ENCODE measurements at places on chromosomes 5 and 9.
A peak's percentile ranks its signal among the peaks of the same experiment; 100 is the strongest.

DNA sequence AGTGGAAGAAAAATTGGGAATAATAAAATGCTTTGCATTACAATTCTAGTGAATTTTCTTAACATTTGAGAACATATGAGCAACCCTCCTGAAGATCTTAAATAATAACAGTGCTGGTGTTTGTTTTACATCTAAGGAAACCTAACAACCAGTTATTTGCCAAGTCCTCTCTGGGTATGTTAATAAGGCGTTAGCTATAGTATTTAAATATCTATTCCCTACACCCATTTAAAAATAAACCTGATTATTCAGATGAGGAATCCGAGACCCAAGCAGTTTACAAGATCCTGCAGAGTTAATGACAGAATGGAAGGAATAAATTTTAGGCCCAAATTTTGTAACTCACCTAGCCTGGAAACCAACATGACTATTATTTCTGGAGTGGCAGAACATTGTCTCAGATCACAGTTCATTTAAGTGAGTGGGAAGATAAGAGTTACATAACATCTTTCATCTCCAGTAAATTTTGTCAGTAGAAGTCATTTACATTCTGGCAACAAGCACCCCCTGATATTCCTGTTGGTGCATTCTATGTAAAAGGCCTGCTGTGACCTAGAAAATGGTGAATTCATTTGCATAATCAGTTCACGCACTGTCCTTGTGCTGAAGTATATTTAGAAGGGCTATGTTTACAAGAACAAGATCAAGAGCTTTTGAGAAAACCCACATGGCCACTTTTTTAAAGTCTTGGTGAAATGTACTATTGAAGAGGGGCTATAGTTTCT is 148.2 kb downstream of the COX7C start:
- no peak for DNase-seq

GRCh38 chr5:147490989-147491388 is 18.9 kb downstream of the DPYSL3 start:
- no peak for DNase-seq

DNA sequence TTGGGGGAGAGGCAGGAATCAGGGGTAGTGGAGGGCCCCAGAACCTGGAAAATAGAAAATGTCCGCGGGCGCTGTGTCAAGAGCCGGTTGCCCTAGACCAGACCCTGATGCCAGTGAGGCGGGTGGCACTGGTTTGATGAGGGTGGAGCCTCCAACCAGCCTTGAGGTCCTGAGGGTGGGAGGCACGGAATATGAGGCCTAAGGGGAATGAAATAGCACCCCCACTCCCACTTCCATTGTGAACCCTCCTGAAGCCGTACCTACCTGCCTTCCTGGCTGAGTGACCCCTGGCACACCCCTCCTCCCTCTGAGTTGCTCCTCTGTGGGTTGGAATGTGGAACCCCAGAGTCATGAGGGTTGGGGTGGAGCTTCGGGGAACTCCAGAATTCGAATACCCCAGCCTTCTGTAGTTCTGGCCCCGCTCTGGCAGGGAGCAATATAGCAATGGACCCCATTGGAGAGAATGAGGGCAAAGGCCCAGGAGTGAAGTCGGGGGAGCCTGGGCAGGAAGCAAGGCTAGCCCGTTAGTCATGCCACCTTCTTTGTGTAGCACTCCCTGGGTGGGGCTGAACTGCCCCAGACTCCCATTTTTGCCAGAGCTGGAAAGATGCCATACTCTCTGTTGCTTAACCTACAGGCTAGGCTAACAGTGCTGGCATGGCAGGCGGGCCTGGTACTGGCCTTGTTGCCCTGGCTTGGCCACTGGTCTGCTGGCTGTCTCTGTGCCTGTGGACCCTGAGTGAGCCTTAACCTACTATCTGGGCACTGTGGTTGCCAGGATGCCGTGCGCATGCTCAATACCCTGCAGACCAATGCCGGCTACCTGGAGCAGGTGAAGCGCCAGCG is 1.0 kb downstream of the FPGS start:
- no peak for DNase-seq

DNA sequence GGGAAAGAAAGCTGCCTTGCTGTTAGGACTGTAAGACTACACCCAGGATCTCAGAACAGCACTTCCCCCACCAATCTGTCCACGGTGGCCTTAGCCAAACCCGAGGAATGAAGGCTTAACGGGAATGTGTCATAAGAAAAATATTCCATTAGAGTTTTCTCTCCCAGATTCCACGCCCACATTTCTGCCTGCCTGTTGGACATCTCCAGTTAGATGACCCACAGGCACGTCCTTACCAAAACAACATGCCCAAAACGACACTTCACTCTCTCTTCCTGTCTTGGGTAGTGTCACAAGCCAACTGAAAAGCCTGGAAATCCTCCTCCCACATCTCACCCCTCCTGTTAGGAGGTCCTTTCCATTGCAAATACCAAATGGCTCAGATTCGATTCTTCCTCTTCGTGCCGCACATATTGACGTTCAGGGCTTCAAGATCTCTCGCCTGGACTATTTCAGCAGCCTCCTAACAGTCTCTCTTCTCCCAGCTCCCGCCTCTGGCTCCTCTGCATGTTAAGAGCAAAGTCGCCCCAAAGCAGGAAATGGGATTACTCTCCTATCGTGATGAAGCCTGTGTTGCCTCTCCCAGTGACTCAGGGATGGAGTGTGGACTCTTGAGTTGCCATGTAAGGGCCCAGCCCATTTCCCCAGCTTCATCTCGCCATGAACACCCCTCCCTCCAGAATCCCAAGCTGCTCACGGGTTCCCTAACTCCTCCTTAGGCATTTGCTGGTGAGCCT is 159.3 kb downstream of the NR3C1 start:
- DNase-seq, result peak; percentile 95

GRCh38 chr9:107488375-107489143 is 1.0 kb downstream of the KLF4 start:
- DNase-seq, result peak; percentile 55

- DNase-seq, result no peak
These were observed 66.6 kb downstream of the ABCA1 start for GRCh38 chr9:104861397-104861796.

- DNase-seq, result no peak
These were observed at the start of gene PRRX2 for GRCh38 chr9:129665389-129665775. Gene PRRX2, plus strand, starts transcription at chr9:129665647. Its CDS starts 221 bp downstream, at chr9:129665868.

DNA sequence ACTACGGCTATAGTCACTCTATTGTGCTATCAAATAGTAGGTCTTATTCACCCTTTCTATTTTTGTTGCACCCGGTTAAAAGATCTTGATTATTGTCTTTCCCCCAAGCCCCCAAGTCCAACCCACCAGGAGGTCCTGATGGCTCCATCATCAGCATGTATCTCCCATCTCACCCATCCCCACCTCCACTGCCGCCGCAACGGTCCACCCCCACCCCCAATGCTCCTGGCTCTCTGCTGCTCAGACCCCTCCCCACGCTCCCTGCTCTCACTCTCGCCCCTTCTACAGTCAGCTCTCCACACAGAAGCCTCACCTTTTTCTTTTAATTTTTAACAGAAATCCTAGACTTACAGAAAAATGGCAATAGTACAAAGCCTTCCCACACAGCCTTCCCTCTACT is 51.5 kb upstream of the SH3PXD2B start:
- no peak for DNase-seq

DNA sequence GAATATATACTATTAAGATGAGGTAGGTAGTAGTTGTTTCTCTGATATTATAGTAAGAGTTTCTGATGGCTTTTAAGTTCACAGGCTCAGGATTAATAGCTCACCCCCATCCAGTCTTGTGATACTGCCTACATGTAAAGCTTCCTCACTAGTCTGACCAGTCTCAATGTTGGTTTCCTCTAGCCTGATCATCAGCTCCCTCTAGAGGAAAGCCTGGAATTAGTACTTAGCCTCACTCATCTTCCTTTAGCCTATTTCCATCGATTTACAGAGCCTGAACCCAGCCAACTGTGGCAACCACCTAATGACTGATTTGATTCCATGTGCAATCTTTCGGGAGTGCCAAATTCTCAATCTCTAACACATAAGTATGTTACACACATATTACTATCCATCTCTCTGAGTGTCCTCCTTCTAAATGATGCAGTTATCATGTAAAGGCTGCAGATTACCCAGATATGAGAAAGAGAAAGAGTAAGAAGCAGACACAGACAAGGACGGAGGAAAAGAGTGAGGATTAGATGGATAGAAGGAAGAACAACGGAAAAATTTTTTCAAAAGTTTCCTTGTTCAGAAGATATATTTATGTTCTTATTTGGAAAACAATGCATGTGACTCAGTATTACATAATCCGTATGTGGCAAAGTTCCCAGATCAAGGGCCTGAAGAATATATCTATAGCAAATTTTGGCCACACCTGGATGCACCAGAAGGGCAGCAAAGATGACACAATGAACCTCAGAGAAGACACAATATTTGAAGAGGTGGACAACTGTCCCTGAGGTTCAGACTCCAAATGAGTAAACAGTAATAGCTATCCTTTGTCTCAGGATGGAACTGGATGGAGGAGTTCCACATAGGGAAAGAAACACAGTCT is 333.7 kb downstream of the ELAVL2 start:
- DNase-seq, result peak; percentile 42

DNA sequence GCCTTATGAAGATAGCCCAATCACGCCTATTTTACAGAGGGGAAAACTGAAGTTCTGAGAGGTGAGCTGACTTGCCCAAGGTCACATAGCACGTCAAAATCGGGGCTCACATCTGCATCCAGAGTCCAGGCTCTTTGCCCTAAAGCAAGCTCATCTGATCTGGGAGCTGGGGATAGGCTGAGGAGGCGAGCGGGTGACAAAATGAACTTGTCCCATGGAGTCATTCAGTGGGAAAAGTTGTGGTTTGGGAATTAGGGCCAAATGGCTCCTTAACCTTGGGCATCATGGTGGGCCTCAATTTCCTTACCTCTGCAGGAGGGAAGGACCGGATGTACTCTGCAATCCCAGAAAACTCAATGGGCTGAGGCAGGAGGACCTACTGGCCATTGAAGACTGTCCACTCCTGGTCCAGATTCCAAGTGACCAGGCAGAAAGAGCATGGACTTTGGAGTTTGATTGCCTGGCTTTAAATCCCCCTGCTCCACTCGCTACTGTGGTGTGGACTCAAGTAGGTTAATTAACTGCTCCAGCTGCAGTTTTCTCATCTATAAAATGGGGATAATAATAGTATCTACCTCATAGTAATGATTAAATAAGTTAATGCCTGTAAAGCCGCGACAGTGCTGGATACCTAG is 160.4 kb downstream of the RGS3 start:
- DNase-seq, result no peak

GRCh38 chr9:1073497-1073896 is 23.3 kb downstream of the DMRT2 start:
- no peak for DNase-seq

GRCh38 chr9:126989847-126990842 is 75.6 kb downstream of the RALGPS1 start:
- DNase-seq, result peak; percentile 74

DNA sequence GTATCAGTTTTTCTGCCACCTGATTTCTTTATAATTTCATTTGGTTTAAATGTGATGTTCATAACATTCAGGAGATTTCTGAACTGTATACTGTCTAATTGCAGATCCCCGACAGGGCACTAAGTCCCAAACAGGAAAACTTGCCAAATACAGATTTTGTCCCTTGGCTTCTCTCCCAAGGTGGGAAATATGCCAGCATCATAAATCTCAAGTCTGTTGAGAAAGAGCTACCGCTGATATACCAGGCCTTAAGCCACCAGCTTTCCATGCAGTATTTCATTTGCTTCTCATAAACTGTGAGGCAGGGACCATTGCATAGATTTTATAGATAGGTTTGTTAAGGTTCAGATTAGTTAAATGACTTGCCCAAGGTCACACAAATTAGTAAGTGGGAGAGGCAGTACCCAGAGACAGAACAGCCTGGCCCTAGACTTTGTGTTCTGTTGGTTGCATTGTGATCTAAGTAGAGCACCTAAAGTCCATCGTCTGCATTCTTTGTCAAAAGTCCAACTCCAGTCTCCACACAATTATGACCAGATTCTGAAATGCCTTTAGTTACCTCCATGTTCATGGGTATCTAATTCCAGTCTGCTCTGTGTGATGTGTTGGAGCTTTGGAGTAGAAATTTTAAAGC is 16.2 kb downstream of the GPR21 start:
- DNase-seq, result peak; percentile 49

DNA sequence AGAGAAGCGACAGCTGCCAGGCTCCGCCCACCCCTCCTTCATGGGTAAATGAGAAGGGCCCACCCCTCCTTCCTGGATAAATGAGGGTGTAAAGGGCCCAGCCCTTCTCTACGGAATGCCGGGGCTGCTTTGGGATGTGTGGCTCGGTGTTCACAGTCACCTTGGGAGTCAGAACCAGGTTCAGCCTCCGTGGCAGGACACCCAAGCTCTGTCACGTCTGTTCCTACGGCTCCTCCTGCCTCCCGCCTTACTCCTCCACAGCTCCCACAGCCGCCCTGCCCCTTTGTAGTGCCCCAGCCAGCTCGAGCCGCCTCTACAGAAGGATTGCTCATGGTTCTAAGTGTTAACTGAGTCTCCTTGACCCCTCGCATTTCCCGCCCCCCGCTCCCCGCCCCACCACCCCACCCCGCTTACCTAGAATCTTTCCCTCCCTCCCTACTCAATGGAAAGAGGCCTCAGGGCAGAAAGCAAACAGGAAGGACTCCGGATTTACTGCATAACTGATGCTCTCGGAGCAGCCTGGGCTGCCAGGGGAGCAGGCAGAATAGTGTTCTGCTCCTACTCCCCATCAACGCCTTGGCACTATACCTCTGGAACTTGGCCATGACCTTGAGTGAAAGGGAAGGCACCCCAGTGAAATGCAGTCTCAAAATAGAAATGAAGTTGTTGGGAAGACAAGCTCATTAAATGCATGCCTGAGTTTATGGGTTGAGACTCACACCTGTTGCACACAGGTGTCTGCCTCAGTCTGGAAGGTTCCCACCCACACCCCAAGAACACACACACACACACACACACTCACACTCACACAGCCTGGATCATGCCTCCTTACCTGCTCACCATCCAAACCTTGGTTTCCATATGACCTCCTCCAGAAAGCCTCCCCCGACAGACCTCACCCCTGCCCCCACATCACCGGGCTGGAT is 59.6 kb downstream of the NEURL1B start:
- DNase-seq, result no peak

GRCh38 chr9:89596937-89597555 is 7.8 kb upstream of the GADD45G start:
- no peak for DNase-seq

DNA sequence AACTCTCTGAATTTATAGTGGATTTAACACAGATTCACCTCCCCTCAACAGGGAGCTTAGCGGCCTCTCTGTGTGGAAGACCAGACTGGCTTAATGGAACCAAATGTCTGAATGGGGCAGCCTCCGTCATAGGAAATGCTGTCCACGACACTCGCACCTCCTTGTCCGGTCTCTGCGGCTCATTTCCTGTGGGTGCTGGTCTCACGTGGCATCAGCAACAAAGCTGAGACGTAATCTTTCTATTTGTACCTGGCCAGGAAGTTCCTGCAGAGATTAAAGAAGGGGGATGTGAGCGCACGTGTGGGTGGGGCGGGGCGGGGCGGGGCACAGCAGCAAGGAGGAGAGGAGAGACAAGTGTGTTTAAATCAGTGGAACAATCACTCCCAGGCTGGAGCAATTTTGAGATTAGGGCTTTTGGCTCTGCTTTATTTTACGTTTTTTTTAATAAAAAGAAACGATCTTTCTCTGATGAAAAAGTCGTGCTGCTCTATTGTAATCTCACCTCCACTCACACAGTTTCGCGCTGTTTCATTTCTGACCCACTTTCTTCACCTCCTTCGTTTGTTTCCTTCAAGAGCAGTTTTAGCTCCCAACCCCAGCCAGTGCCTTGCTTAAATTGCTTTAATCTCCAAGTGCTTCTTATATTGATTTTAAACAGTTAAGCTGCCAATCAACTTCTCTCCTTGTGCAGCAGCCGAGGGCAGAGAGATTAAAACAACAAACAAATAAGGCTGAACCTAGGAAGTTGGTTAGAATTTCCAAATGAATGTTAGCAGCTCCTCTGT is 132.2 kb upstream of the ASTN2 start:
- DNase-seq, result no peak
